H9 (cell line): ENCODE measurements at places on chromosomes 6 and 20.
A peak's percentile ranks its signal among the peaks of the same experiment; 100 is the strongest.

DNA sequence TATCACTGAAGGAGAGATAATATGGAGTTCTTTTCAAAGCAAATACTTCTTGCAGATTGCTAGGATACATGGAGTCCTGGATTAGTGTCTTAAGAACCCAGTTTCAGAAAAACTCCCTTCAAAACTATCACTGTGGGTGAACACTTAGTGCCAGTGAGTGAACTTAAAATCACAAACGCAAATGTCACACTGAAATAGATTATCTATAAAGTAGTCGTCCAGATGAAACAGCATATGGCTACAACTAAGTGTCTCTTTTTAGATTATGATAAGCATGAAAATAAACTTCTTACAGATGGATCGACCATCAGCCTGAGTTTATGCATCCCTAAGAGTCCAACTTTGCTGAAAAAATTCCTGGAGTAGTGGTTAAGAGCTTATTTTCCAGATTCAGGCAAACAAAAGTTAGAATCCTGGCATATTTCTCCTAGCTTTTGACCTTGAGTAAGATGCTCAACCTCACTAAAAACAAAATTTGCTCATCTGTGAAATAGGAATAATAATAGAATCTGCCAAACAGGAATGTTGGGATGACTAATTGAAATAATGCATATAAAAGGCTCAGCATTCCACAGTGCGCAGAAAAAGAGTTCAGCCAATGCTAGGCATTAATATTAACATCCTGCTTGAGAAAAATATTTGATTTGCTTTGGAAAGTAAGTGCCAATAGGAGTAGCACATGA is 70.4 kb downstream of the DOK5 start:
- DNase-seq: no peak

DNA sequence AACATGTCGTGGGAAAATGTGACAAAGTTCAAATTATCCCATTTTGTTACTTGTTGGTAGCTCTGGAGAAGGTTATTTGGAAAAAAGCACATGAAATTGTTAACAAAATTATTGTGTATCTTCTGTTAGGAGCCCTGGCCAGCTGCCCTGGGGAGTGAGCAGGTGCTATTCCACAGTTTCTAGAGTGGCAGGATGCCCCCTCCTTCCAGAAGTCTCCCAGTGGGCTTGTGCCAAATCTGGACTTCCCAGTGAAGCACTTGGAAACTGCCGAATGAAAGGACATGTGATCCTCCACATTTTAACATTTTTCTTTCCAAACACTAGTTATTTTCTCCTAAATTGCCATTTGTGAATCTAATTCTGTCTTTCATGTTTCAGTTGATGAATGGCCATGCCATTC is 66.9 kb upstream of the CLDN20 start:
- DNase-seq: no peak

- no peak for DNase-seq
Observed at GRCh38 chr6:108737594-108738546, 110.4 kb upstream of the ARMC2 start.

DNA sequence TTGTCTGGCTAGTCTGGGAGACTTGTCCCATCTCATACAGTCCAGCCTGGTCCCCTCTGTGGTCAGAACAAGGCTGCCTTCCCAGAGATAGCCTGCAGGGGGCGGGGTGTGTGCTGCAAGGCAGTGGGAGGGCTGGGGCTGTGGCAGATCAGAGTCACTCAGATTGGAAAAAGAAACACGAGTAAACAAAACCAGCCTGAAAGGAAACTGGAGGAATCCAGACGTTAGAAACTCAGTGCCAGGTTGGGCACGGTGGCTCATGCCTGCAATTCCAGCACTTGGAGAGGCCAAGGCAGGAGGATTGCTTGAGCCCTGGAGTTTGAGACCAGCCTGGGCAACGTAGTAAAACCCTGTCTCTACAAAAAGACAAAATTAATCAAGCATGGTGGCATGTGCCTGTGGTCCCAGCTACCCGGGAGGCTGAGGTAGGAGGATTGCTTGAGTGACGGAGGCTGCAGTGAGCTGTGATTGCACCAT is 20.2 kb downstream of the LEMD2 start:
- DNase-seq: peak; percentile 87

- no peak for DNase-seq
Observed at GRCh38 chr6:10687582-10687981, 6.8 kb downstream of the C6orf52 start.

GRCh38 chr6:57310817-57311157 is 6.6 kb upstream of the PRIM2 start:
- no peak for DNase-seq

DNA sequence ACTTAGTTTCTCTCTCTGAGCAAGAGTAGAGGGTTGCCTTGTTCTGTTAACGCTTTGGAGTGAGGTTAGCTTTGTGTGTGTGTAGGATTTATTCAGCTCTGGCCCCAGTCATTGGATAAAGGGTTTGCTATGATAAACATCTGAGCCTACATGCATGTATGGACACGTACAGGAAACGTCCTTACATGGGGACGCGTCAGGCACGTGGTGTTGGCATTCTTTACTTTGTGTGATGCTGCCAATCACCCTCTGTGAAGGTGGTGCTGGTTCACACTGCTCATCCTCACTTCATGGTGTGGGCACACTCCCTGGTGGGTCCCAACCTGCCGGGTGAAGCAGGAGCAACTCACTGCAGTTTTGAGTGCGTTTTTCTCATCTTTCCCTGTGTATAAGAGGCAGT is 53.4 kb upstream of the CD93 start:
- DNase-seq: no peak

DNA sequence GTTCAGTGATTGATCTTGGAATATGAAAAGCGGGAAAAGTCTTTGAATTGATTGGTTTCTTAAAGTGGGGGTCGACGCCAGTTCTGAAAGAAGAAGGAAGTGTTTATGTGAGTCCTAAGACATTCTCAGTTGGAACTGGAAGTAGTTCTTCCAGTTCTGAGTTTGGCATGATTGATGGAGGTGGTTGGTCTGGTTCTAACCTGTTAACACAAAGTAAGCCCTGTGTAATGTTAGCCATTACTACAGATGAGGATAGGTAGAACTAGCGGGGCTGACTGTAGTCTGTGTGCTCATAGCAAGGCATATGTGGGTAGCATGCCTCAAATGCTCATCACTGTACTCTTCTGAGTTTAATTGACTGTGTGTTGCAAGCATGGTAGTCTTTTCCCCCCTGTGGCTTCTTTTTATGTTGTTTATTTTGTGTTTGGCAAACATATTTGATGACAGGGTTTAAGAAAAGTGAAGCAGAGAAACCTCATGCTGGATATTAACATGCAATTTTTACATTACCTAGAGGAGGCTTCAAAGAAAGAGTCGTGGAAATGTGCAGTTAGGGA is 24.9 kb downstream of the CITED2 start:
- DNase-seq: no peak

DNA sequence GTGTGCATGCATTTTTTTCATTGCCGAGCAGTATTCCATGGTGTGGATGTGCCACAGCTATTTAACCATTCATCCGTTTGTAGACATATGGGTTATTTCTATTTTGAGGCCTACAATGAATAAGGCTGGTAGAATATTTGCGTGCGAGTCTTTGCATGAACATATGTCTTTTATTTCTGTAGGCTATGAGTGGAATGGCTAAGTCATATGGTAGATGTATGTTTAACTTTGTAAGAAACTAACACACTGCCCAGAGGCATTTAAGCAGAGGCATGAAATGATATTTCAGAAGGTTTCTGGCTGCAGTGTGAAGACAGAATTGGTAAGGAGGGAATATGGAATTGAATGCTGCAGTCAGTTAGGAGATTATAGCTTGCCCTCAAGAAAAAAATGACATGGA is 457.4 kb upstream of the CDH4 start:
- no peak for DNase-seq

- DNase-seq: no peak
Observed at GRCh38 chr20:6115221-6115895, 7.5 kb downstream of the FERMT1 start.

DNA sequence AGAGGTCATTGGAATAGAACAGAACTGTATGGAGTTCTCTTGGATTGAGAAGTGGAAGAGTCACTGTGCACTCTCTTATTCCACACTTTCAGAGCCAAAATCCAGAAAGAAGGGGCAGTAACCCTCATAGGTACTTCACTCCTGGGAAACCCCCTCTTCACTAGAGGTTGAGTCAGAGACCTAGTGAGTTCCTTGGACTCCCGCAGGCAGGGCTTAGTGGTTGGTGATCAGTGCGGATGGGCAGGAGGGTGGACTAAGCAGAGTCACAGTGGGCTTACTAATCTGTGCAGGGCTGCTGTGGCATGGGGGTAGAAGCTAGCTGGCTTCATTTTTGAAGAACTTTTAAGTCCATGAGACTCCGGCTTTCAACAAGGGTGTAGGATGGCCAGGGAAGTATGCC is 95.0 kb upstream of the MLN start:
- DNase-seq: no peak

- no peak for DNase-seq
Observed at GRCh38 chr6:75261299-75261698, 17.7 kb upstream of the COX7A2 start.

DNA sequence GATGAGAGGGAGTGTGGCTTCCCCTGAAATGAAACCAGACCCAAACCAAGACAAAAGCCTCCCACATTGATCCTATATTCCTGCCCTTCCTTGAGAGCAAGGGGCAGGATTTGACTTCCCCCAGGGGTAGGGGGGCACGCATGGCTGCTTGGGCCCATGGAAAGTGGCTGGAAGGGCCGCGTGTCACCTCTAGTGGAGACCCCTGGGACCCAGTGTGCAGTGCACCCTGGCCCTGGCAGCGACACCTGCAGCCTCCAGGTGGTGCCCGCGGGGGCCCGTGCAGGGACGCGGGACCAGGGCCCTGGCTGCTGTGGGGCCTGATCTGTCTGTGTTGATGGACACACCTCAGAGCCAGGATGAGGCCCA is 18.0 kb upstream of the SLCO4A1 start:
- no peak for DNase-seq

DNA sequence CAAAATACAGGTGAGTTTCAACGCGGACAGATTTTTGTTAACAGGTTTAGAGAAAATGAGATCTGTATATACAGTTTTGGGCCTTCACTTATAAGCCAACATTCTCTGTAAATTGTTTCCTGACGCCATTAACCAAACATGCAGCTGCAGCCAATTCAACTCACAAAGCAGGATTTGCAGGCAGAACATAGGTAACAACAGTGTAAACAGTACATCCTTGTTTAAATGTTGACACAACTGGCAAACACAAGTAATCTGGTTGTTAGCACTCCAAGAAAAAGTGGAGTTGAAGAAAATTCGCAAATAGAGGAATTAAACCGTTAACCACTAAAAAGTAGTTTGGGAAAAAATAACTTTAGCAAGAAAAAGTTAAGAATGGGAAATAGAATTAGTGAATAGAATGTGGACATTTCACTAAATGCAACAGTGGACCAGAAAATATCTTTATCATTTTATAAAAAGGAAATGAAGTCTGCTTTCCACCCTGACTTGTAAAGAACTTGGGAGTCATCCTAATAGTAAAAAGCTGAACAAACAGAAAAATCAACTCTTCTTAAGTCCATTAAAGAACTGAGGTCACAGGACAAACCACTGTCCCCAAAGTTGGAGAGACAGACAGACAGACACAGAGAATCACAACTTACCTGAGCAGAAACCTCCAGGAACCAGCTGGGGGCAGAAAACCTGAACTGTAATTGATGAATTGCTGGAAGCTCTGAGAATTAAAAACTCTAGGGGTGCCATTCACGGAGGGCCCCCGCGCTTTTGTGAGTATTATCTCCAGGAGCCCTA is 10.1 kb downstream of the SMIM28 start:
- DNase-seq: no peak

GRCh38 chr6:5379647-5380242 is 118.4 kb downstream of the FARS2 start:
- DNase-seq: peak; percentile 59
